ENCODE measurements at places on chromosomes 12 and 14.

- peak; percentile 40 for DNase-seq
Measured at GRCh38 chr12:121801595-121802484, 2.0 kb upstream of the SETD1B start.

GRCh38 chr12:67820694-67821093, 168.6 kb upstream of the IFNG-AS1 start:
- no peak for DNase-seq

DNA sequence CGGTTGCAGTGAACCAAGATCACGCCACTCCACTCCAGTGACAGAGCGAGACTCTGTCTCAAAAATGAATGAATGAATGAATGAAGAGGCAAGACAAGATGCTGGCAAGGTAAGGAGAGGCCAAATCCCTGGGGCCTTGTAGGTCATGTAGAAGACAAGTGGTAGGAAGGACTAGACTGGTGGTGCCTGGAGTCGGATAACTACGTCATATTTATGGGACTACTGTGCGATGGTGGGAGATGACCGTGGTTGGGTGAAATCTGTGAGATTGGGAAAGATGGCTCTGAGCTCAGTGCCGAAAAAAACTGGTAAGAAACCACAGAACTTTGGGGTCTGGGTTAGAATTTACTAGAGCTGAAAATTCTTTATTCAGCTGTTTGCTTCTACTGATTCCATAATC, 50.6 kb downstream of the HELB start:
- no peak for DNase-seq

DNA sequence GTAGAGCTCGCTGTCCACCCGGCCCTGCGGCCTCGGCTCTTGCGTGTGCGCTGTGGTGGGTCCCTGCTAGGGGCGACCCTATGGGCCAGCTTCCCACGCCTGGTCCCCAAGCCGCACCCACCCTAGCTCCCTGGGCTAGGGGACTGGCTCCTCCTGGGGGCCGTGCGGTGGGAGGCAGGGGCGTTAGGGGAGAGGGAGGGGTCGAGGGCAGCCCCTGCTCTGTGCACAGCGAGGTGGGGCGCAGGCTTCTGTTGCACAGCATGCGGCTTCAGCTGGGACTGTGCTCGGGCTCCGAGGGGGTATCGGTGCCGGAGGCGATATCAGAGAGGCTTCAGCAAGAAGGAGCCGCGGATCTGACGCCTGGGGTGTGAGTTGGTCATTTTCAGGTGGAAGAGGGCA, 86.1 kb downstream of the ALG10 start:
- DNase-seq = no peak

DNA sequence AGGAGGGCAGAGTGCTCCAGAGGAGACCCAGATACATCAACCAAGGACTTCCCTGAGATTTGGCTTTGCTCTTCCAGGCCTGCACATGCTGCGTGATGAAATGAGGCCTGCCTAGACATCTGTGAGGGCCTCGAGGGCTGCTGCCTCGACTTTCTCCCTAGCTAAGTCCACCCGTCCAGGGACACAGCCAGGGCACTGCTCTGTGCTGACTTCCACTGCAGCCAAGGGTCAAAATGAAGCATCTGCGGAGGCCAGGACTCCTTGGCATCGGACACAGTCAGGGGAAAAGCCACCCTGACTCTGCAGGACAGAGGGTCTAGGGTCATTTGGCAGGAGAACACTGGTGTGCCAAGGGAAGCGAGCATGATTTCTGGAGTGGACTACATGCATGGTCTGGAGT, 10.7 kb downstream of the SLC25A47 start:
- no peak for DNase-seq

Data from femur (tissue), 1 donor.